ENCODE measurements at places on chromosomes 16 and 17.

DNA sequence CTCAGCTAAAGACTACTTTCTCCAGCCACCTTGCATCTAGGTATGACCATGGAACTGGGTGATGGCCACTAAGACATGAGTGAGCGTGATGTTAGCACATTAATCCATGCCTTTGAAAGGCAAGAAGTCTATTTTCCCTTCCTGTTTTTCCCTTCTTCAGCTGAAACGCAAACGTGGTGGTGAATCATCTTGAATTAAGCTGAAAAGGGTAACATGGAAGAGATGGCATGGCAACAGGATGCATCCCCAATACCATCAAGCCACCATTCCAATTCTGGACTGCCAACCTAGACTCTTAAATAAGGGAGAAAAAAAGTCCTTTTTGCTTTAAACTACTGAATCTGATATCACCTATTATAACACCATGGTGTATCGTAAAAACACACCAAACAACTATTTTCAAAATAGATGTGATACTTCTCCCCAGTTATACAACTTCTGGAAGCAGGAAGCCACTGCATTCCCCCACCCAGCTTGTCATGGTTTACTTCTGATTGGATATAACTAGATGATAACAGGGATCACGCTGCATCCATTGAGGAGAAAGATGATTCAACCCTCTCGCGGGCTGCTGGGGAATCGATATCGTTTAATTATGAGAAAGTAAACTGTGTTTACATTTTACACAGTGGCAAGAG lies 368.6 kb downstream of the CDH13 start:
- DNase-seq = no peak

DNA sequence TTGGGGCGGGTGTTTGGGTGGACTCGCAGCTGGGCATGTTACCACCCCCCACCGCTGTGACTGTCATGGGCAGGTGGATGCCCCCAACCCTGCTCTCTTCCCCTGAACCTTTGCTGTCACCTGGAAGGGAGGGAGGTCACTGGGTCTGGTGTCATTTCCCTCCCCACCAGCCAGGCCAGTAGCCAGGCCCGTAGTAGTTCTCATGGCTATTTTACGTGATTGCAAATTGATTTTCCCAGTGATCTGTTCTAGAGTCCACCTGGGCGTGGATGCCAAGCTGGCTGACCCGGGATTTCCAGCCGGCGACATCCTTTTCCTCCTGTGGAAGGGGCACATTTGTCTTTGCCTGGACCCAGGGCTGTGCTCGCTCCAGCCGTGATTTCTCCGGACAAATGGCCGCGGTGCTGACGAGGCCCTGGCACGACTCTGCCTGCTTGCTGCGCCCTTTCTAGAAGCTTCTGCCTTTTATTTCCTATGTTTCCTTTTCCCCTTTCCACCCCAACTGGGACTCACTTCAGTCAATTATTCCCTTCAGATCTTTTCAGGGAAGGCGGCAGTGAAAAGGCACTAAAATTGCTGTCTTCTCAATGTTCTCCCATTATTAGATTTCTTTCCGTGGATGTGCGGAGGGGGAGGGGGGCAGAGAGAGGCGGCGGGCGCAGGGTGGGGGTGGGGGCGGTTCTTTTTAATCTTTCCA lies 226.9 kb upstream of the CIBAR2 start:
- no peak for DNase-seq

GRCh38 chr17:72150632-72151460 lies 30.0 kb downstream of the SOX9 start:
- DNase-seq = no peak

DNA sequence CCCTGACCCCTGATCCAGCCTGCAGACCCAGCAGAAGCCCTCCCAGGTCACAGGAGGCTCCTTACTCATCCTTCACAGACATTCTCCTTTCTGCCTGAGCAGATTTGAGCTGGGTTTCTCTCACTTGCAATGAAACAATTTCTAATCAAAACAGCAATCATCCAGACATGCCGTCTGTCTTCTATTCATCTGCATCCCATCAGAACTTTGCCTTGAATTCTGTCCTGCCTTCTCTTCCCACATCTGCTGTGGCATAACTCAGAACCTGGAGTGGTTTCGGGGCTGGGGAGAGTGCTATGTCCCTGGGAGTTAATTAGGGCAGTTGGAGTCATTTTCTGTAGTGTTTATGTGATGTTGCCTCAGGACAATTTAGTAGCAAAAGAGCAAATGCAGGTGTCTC lies 278.6 kb downstream of the CBLN1 start:
- DNase-seq = no peak

DNA sequence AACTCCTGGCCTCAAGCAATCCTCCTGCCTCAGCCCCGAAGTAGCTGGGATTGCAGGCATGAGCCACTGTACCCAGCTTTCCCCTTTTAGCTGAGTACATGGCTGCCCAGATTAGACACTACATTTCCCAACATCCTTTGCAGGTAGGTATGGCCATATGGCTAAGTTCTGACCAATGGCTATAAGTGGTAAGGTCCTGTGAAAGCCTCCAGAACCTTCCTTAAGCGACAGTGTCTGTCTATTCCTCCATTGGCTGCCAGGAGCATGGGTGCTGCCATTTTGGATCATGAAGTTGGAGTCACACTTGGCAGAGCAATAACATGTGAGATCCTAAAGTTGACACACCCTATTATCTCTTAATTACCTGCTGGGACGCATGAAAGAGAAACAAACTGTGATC lies 24.4 kb upstream of the CRHR1 start:
- DNase-seq = no peak

GRCh38 chr16:82192665-82193064 lies 22.6 kb upstream of the MPHOSPH6 start:
- peak; percentile 94 for DNase-seq

GRCh38 chr17:74485022-74485743 lies 18.7 kb downstream of the CD300A start:
- no peak for DNase-seq

- DNase-seq = no peak
Measured at GRCh38 chr17:78498848-78499247, 78.3 kb downstream of the DNAH17 start.

DNA sequence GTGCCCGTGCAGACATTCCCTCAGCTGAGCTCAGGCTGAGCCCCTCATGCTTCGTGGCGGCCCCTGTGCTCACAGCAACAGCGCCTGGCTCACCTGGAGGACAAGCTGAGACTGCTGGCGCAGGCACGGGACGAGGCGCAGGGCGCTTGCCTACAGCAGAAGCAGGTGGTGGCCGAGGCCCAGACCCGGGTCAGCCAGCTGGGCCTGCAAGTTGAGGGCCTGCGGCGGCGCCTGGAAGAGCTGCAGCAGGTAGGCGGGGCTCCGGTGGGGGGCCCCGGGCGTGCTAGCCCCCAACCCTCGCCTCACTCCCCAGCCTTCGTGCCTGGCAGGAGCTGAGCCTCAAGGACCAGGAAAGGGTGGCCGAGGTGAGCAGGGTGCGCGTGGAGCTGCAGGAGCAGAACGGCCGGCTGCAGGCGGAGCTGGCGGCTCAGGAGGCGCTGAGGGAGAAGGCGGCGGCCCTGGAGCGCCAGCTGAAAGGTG lies 1.4 kb upstream of the RAC3 start:
- no peak for DNase-seq

DNA sequence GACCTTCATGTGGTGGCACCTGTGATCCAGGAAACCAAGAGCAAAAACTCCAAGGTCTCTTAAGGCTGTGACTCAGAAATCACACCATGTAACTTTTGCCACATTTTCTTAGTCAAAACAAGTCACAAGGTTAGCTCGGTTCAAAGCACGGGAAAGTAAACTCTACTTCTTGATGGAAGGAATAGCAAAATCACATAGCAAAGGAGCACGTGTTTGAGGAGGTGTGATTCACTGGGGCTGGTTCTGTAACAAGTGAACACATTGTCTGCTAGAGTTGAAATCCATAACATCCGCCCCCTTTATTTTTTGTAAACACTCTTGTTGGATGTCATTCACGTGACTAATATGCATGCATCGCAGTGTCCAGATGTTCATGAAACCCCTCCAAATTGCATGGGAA lies 415.0 kb upstream of the MAF start:
- no peak for DNase-seq

DNA sequence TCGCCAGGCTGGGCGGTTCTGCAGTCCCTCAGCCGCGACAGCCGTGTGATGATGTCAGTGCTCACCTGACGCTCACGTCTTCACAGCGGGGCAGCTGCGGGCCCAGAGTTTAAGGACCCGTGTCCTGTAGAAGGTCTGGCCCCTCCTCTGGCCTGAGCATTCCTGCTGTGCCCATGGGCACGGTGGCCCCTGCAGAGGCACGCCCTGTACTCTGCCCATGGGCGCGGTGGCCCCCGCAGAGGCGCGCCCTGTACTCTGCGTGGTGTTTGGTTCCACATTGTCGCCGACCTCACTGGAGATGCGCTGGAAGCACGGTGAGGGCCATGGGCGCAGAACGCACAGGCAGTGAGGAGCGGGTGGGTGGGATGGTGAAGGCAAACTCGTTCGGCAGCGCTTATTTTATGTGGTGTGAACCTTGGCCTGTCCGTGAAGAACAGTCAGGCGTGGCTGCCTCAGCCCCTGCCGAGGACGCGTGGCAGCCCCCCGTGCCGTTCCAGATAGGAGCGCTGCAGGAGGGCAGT lies 122.0 kb downstream of the BANP start:
- no peak for DNase-seq

DNA sequence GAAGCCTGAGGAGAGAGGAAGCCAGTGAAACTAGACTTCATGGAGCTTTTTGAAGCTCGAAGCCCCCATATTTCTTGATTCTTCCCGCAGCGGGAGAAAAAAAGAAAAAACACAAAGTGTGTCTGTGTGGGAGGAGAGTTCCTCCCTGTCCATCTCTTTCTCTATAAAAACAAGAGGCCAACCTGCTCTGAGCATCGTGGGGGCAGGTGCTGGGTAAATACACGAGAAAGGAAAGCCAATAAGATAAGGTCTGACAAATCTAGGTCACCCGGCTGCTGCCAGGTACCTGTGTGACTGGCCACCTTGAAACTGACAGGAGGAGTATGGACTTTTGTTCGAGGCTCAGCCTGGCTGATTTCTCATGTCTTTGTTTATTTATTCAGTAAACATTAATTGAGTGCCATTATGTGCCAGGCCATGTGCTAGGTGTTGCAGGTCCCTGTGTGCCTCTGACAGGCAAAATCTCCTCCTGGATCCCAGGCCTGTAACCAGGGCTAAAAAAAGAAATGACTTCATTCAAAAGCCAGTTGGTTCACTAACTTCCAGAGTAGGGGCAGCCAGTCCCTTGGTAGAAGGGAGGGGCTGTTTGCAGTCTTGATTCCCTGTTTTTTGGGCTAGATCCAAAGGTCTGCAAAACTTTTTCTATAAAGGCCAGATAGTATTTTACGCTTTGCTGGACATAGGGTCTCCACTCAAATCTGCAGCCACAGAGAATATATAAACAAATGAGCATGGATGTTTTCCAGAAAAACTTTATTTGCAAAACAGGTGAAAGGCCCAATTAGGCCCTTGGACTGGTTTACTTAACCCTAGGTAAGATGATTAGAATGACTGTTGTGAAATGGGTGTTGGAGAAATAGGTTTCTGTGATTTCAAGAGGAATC lies 35.6 kb downstream of the YPEL2 start:
- peak; percentile 25 for DNase-seq

GRCh38 chr16:78177987-78178386 lies 78.5 kb downstream of the WWOX start:
- no peak for DNase-seq

- no peak for DNase-seq
Measured at GRCh38 chr17:74118504-74118903, 85.0 kb upstream of the RPL38 start.
